Lower leg skin (tissue), 4 donors: ENCODE measurements at places on chromosomes 2 and 18. TPM values are rescaled to one million over a fixed set of nuclear protein-coding genes. Genes with fewer than 3 reads are reported as not detected.
A peak's percentile ranks its signal among the peaks of the same experiment; 100 is the strongest.

GRCh38 chr18:31596081-31596872 lies 4.6 kb downstream of the TTR start:
- DNase-seq, result no peak

- no peak for DNase-seq
Measured at GRCh38 chr2:25545899-25546298, 127.5 kb downstream of the DTNB start.

DNA sequence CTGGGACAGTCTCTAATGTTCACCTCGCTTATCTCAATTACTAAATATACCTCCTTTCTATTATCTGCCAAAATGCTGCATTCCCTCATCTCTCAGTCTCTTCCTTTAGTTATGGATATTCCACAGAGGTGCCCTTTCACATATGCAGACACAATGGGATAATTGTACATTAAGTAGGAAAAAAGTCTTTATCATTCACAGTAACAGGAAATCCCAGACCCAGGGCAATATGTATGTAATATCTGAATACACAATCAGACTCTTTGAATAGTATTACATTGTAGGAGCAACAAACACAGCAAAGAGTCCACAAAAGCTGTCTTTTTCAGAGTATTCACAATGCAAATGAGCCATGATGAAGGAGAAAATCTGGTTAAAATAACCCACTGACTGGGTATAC lies 1399.0 kb upstream of the ZEB2 start:
- no peak for DNase-seq

DNA sequence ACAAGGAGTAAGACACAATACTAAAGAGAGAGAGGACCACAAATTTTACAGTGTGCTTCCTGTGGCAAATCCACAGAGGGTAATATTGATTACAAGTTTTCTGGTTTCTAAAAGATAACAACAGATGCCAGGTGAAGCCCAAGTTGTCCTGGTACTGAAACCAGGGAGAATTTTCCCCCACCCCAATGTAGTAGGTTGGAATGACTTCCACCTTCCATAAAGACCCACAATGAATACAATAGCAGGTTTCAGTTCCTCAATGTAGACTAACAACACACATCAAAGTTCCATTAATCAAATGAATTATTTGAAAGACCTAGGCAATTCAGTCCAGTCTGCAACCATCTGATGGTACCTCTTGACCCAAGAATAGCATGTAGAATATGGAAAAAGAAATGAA lies 44.0 kb upstream of the TMEM247 start:
- no peak for DNase-seq

- DNase-seq, result no peak
Measured at GRCh38 chr2:46416739-46417403, 62.5 kb upstream of the TMEM247 start.

The LIPG gene
- 1.9 TPM for total RNA-seq

DNA sequence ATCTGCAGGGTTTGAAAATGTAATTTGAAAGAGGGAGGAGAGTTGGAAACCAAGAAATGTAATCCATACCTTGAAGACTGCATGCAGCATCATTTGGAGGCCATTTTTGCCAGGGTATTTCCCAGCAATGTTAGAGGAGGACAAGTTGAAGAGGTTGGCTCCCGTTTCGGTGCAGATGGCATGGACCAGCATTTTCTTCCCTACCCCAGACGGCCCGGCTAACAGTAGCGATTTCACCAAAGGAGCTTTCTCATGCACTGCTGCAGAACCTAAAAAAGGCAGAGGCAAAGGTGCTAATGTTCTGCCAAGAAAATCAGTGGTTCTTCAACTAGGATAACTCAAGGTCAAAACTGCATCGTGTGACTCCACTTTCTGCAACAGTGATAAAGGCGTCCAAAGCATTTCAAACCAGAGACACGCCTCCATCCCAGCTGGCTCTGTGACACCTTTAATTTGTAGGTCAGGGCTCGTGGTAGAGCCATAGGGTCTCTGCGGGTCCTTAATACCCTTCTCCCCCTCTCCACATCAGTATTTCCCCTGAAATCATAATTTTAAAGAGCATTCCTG lies 99.6 kb upstream of the ASB18 start:
- peak; percentile 48 for DNase-seq

DNA sequence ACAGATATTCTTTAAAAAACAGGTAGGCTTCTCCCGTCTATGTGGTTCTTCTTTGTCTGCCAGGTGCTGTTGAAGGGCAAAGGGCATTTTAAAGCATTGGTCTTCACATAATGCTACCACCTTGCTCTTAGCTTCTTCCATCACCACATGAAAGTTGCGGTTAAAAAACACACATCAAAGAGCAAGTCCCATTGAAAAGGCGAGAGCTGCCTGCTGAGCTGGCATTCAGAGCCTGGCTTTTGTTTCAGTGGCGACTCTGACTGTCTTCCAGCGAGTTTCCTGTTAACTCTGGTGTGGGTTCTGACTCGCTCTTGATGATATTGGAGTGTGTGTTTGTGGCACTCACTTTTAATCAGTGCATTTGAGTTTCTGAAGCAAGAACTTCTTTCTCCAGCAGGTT lies 624.9 kb upstream of the FANCL start:
- no peak for DNase-seq

The CFAP221 gene
- not detected for total RNA-seq

GRCh38 chr2:67848551-67849285 lies 214.1 kb downstream of the C1D start:
- DNase-seq, result no peak

The CNDP1 gene
- not detected for total RNA-seq

The PAX3 gene
- total RNA-seq, result 7.0 TPM

The ABCG5 gene
- not detected for total RNA-seq

The PCARE gene
- total RNA-seq, result not detected

- peak; percentile 64 for DNase-seq
Measured at GRCh38 chr2:236688563-236689392, 119.2 kb downstream of the ACKR3 start.

- DNase-seq, result no peak
Measured at GRCh38 chr2:211228559-211228958, 672.2 kb downstream of the CPS1 start.

- DNase-seq, result no peak
Measured at GRCh38 chr2:196422361-196422760, 217.2 kb upstream of the CCDC150 start.

The DNAJC10 gene
- 29.2 TPM for total RNA-seq

GRCh38 chr2:65231121-65231520 lies 3.5 kb downstream of the ACTR2 start:
- DNase-seq, result no peak

DNA sequence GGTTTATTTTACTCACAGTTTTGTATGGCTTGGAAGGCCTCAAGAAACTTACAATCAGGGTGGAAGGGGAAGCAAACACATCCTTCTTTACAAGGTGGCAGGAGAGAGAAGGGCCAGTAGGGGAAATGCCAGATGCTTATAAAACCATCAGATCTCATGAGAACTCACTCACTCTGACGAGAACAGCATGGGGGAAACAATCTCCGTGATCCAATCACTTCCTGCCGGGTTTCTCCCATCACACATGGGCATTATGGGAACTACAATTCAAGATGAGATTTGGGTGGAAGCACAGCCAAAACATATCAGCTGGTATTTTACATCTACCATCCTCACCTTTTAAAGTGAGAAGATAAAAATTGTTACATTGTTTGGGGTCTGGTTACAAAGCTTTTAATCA lies 427.9 kb upstream of the CDH7 start:
- DNase-seq, result no peak

- DNase-seq, result no peak
Measured at GRCh38 chr18:10488017-10488416, 33.6 kb downstream of the APCDD1 start.

- no peak for DNase-seq
Measured at GRCh38 chr2:94725543-94725942, 145.7 kb upstream of the TEKT4 start.

The PROM2 gene
- 107 TPM for total RNA-seq

DNA sequence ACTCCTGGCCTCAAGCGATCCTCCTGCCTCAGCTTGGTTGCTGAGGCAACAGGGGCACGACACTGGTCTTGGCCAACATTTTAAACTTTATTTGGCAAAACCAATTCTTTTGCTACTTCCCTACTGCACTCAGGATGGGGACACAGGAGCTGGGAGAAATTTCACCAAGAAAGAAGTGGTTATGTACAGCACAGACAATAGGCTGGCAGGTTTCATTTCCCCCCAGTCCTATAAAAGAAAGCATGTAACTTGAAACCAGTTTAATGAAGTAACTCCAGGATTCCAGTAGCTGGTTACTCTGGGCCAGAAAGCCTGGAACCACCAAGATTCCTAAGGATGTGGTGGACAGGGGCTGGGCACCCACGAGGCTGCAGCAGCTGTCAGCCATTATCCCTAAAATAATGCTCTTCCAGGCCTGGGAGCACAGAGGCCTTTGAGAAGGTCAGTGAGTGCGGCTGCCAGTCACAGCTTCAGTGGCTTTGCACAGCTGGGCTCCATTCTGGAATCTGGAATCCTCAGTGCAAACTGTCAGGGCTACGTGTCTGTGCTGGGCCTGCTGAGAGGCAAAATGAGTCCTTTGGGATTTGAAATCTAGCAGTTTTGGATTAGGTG lies 142.3 kb upstream of the ITGA6 start:
- no peak for DNase-seq

DNA sequence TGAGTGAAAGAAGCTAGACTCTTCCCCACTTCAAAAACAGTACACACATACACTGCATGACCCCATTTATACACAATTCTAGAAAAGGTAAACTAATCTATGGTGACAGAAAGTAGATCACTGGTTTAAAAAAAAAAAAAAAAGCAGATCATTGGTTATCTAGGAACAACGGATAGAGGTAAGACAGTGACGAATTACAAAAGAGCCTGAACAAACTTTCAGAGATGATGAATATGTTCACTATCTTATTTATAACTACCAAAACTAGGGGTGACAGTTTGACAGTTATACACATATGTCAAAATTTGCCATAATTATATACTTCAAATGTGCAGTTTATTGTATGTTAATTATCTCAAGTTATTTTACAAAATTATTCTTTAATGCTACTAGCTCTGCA lies 27.5 kb downstream of the MAP3K2 start:
- DNase-seq, result no peak

- DNase-seq, result no peak
Measured at GRCh38 chr18:12595571-12596255, 62.2 kb downstream of the SPIRE1 start.

DNA sequence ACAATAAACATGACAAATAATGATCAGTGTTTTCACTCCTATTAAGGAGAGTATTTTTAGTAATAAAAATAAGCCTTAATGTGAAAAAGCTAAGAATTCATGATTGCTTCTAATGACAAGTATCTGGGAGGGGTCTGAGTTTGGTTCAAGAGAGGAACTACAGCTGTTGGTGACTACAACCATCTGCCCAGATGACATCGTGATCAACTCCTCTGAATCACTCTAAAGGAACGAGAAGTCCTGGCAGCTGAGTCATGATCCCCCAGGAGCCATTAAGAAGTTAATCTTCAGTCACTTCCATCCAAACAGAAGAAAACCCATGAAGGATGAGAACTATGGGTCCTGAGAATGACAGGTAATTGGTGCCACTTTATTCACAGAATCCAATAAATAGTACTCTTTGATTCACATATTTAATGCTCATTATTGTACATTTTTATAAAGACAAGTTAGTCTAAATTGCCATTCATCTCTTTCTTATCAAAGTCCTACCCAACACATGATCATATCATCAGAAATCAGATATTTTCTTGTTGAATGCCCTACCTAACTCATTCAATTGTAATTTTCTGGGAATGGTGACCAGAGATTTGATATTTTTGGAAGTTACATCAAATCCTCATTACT lies 6.8 kb downstream of the TFPI start:
- DNase-seq, result peak; percentile 85

The LYPD6B gene
- total RNA-seq, result 70.2 TPM

The DOK6 gene
- total RNA-seq, result 0.21 TPM

The UBXN4 gene
- 58.0 TPM for total RNA-seq

DNA sequence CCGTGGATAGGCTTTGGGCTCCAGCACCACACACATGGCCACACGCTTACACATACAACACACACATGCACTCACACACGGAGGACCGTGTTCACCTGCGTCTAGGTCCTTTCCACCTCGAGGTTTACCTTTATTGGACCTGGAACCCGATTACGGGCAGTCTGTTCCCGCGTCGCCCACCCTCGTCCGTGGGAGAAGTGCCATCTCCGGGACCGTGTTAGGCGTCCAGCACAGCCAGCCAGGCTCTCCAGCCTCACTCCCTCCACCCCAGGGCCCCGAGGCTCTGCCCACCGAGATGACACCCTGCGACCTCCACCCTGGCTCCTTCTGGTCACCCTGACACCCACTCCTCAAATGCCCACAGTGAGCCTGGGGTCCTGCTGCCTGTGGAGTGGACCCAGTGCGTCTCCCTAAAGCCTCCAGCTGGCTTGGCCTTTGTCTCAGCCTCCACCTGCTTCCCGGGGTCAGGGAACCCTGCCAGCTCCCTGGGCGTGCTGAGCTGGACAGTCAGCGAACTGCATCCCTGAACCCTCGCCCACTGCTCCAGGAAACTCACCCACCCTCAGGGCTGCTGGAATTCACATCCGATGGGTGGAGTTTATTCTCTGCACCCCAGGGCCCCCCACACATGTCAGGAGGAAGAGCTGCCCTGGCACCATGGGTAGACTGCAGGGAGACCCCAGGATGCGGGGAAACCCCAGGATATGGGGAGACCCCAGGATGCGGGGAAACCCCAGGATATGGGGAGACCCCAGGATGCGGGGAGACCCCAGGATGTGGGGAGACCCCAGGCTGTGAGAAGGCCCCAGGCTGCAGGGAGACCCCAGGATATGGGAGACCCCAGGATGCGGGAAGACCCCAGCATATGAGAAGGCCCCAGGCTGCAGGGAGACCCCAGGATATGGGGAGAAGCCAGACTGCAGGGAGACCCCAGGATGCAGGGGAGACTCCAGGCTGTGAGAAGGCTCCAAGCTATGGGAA lies 33.0 kb downstream of the ADI1 start:
- peak; percentile 69 for DNase-seq

The RAX gene
- 0.38 TPM for total RNA-seq

DNA sequence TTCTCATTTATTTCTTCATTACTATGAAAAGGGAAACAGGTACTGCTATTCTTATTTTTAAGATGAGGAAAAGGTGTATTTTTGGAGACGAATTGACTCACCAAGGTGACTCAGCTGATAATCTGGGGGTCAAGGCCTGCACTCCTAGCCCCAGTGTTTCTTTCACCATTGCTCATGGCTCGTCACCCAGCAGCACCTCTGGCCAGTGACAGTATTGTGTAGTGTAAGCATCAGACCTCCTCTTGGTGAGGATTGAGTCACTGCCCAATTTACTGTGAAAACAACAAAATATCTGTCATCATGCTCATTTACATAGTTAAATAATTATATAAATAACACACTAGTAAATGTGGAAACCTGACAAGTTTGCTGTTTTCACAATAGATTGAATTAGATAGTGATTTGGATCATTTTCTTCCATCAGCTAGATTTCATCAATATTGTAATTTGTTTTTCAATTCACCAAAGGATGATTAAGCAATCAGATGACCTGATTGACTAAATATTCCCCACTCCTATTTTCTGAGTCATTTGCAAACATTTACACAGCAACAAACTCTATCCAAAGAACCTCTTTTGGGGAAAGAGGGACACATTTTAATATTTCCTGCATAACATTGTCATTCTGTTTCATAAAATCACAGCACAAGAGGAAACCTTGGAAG lies 492.8 kb upstream of the RAB12 start:
- no peak for DNase-seq

The WDR43 gene
- 44.4 TPM for total RNA-seq

The ANKRD53 gene
- 0.27 TPM for total RNA-seq

The HOXD8 gene
- 8.9 TPM for total RNA-seq
